ENCODE measurements at places on chromosomes 2 and 18.

GRCh38 chr2:215764441-215765048 lies 248.8 kb downstream of the MREG start:
- DNase-seq, result no peak

GRCh38 chr18:76259096-76259495 lies 235.9 kb downstream of the ZNF516 start:
- no peak for DNase-seq

GRCh38 chr18:42614619-42615293 lies 500.7 kb downstream of the RIT2 start:
- DNase-seq, result no peak

DNA sequence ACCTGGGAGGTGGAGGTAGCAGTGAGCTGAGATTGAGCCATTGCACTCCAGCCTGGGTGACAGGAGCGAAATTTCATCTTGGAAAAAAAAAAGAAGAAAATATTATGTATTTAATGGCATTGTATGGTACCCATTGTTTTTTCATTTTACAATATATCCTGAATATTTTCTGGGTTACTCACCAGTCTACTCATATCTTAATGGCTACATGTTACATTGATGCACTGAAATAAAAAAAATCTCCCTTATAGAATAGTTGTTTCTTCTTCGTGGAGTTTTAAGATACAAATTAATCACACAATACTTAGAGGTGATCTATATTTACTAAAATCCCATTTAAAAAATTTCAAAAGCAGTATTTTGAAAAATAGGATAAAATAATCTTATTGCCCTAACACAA lies 66.3 kb upstream of the XPO1 start:
- no peak for DNase-seq

GRCh38 chr2:78070693-78071092 lies 548.5 kb upstream of the LRRTM4 start:
- no peak for DNase-seq

DNA sequence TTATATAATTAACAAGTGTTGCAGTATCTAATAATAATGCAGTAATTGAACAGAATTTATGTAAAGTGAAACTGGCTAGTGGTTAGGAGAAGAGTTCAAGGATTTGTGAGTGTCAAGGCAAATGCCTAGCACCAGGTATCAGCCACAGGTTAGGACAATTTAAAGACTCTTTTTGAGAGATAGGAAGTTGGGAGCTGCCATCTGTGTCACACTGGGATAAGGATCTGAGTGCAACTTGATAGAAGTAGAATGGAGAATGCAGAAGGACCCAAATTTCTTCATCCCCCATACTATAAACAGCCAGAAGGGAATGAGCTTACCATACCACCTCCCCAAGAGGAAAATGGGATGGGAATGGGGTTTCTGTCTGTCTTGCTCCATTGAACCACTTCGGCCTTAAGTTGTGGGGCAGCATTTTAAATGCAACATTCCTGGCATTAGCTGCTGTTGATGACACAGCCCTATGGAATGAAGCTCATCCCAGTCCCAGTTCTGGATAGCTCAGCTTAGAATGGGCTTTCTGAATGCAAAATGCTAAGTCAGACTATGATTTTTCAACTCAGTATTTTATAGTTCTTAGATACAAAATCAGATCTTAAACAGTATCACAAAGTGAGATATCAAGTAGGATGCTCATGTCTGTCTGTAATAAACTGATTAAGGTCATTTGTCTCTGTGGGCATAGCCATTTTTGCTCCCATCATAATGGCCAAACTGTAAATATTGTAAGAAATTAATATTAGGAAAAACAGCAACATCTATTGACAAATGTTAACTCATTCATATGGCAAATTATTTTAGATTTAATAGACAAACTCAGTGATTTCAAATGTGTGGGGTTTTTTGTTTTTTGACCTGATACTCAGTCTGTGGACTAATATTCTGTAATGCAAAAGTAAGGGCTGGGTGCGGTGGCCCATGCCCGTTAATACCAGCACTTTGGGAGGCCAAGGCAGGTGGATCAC lies 44.0 kb downstream of the GPR155 start:
- no peak for DNase-seq

DNA sequence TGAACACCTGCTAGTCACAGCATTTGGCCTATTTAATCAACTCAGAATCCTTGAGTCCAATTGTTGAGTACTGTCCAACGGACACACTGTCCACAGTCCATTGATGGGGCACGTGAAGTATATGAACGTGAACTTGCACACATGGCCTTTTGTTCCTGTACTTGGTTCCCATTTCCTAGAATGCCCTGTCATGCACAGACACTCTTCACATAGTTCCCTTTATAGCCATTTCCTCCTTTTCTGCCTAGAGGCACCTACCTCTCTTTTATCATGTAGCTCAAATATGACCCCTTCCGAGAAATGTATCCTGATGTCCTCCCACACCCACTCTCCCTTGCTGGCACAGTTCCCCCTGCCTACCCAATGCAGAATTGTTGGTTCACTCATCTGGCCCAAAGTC lies 8.7 kb upstream of the CRYGA start:
- DNase-seq, result no peak

DNA sequence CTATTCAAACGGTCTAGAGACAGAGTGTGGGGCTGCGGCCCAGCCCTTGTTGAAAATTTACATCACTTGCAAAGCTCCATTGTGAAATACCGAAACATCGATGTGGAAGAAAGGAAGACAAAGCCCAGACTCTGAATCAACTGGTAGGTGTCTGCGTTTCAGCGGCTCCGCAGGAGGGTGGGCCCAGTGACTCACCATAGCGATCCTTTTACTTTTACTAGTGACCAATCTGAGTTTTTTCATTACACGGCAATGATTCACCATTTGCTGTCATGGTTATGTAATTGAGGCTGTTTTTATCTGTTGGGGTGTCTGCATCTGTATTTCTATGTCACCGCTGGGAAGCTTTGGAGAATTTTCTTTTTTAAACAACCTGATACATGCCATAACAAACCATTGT lies 66.6 kb upstream of the ODC1 start:
- DNase-seq, result no peak

GRCh38 chr2:241412144-241412543 lies 56.1 kb downstream of the FARP2 start:
- DNase-seq, result no peak

- DNase-seq, result no peak
These were observed 19.2 kb upstream of the IL36G start for GRCh38 chr2:112958428-112959108.

GRCh38 chr18:36386150-36386920 lies 88.8 kb downstream of the FHOD3 start:
- DNase-seq, result no peak

GRCh38 chr2:75604484-75604883 lies 42.1 kb upstream of the MRPL19 start:
- DNase-seq, result no peak

- DNase-seq, result no peak
These were observed 130.6 kb downstream of the USP34 start for GRCh38 chr2:61340242-61340641.

GRCh38 chr2:62304429-62305417 lies 108.8 kb downstream of the B3GNT2 start:
- DNase-seq, result peak; percentile 75

DNA sequence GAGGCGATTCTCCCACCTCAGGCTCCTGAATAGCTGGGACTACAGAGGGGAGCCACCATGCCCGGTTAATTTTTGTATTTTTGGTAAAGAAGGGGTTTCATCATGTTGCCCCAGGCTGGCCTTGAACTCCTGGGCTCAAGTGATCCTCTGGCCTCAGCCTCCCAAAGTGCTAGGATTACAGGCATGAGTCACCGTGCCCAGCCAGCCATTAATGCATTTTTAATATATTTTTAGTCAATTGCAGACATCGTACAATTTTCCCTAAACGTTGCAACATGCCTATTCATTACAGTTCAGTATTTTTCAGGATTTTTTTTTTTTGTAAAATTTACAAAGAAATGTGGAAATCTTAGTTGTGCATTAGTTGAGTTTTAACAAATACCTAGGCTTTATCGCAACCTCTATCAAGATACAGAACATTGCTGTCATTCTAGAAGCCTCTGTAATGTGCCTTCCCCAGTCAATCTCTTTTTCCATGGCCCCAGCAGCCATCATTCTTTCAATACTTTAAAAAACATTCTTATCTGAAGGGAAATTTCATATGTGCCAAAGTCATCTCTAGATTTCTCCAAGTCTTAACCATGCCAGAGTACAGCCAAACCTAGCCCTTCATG lies 14.7 kb downstream of the NABP1 start:
- no peak for DNase-seq

DNA sequence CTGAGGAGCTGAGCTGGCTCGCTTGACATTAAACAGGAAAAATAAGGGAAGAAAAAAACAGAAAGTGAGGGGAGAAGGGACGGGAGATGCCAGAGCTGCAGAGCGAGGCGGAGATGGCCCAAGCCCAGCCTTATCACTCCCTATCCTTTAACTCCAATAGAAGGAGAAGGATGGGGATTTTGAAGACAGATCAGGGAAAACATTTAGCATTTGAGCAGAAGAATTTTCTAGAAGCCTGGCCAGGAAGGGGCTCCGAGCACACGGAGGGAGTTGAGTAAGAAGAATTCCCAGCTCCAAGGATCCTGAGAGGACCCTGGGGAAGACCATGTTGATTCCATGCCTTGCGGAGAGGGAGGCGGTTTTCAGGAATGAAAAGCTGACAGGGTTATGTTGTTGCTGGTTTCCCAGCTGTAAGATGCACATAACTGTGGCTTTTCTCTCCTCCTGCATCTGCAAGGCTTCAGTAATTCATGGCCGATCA lies 35.6 kb downstream of the TWIST2 start:
- no peak for DNase-seq

DNA sequence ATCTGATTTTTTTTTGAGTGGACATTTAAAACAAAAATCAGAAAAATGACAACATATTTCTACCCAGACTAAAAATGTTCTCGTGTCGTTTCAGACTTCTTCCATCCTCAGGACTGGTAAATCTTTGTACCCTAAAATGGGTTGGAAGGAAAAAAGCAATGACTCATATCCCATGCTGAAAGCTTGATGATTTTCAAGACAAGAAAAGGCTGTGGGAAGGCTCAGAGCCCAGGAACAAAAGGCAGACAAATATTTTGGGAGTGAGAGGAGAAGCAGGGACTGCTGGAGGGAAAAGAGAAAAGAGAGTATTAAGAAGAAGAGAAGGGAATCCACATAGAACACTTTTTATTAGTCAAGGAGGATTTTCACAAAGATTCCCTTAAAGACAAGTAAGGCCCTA lies 77.1 kb upstream of the CTAGE1 start:
- DNase-seq, result no peak
